ENCODE measurements at places on chromosomes 12 and 14. TPM values are rescaled to one million over a fixed set of nuclear protein-coding genes. Genes with fewer than 3 reads are reported as not detected.
A peak's percentile ranks its signal among the peaks of the same experiment; 100 is the strongest.

The DIP2B gene
- polyA plus RNA-seq: 7.2 TPM

The PTPRR gene
- 2.7 TPM for polyA plus RNA-seq

The WASHC4 gene
- polyA plus RNA-seq: 19.0 TPM

The ZDHHC22 gene
- polyA plus RNA-seq: not detected

- DNase-seq: no peak
These were observed 40.1 kb downstream of the VDR start for GRCh38 chr12:47864646-47865235.

DNA sequence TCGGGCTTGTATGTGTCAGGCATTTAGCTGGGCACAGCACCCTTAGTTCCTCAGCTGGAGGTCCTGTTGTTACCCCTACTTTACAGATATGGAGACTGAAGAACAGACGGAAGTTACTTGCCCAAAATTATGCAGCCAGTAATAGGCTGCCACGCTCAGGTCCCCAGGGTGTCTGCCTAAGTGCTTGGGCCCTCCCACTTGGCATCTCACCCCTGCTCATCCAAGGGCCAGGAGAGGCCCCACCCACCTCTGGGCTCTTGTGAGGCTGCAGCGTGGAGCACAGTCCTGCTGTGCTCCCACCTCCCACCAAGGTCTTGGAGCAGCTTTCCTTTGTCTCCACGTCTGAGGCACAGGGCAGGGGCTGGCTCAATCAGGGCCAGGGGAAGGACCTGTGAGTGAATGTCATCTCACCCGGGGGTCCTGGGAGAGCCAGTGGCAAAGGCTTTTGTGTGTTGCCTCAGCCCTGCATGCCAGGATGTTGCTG lies 64.6 kb downstream of the BEGAIN start:
- no peak for DNase-seq

GRCh38 chr14:38199739-38200138 lies 8.0 kb upstream of the SSTR1 start:
- no peak for DNase-seq

- DNase-seq: no peak
These were observed 270.8 kb downstream of the BCL11B start for GRCh38 chr14:99001241-99001640.

DNA sequence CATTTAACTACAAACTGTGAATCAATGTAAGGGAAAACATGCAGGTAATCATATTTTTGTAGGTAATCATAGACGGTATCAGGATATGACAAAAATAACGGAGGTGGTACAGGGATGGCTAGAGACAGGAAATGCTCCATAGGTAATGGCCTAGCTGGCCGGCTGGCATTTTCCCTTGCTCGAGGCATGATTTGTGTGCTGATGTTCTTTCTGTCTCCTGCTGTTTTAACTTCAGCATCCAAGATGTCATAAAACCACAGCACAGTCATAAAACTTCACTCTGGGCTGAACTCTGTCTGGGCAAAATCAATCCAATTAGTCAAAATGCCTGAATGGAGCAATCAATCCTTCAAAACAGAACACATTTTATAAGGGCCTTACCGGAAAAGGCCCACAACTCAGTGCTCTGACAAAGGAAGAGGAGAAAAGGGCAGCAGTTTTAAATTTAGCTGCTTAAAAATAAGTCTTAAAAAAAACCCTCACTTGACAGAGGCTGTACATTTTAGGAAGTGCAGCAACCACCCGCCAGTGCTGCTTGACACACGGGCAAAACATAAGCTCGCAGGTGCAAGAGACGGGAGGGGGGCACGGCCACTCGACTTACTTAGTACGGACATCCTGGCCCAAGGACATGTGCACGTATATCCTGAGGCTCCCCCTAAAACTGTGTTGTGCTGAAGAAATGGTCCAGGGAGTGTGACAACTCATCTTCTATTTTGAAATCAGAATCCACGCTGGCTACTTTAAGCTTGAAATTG lies 40.5 kb upstream of the GPR68 start:
- DNase-seq: no peak

- peak; percentile 67 for DNase-seq
These were observed 12.2 kb downstream of the DEGS2 start for GRCh38 chr14:100147181-100147631.

DNA sequence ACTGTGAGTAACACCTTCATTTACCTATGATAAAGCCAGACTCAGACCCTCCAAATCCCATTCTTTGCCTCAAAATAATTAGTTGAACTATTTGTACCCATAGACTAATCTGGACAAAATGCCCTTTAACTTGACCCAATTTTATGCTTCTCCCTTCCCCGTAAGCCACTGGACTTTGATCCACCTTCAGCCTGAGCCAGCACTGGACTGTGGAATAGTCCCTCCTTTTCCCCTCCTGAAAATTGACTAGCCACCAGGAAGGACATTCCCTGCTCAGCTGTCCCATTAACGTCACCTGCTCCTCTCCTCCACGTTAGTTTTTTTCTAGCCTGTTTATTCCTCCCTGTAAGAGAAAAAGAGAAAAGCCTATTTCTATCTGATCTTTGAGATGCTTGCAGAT lies 10.3 kb downstream of the MED21 start:
- no peak for DNase-seq

- DNase-seq: no peak
These were observed 216.1 kb downstream of the MSRB3 start for GRCh38 chr12:65494537-65494936.

DNA sequence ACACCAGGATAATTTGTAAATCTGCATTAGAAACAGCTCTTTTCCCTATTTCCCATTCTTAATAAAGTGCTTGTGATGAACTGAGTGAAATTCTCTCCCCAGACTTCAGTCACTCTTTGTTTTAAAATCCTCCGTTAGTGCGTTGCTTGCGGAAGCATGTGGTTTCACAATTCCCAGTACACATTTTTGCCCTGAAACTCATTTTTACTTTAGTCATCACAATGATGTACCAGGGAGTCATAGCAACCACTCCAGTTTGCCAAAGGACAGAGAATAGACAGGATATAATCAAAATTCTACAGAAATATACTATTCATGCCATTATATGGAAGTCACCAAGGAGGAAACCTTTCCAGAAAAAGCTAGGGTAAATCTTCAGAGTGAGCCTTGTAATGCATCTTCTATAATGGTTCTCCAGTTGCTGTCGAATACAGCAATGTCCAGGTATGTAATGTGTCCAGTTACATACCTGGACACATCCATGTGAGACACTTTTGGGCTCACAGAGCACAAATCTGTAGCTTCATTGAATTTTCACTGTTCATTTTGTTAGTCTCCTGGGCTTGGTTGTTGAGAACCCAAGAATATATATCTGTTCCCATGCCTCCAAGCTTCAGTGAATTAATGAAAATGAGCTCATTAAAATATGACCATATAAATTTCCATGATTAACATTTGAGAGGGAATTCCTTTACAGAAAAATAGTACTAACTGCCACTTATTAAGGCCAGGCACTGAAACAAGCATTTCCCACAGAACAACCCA lies 57.8 kb downstream of the GPR135 start:
- DNase-seq: no peak

GRCh38 chr14:92986254-92987147 lies 63.6 kb downstream of the CHGA start:
- no peak for DNase-seq

DNA sequence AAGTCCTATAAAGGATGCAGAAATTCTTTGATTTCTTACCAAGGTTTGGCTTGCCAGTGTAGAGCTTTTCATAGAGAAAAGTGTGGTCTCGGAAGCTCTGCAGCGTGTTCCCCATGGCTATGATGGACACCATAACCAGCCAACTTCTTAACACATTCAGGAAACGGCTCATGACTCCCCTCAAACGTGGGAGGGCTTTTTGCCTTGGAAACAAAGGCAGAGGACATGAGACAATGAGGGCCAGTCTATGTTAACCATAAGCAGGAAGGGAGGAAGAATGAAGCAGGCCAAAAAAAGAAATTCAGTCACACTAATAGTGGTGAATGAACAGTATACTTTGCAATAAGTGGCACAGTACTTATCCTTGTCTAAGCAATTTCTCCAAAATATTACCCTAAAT lies 3.3 kb downstream of the ERG28 start:
- DNase-seq: no peak

- no peak for DNase-seq
These were observed 969.6 kb upstream of the TMEM132C start for GRCh38 chr12:127297327-127297726.

DNA sequence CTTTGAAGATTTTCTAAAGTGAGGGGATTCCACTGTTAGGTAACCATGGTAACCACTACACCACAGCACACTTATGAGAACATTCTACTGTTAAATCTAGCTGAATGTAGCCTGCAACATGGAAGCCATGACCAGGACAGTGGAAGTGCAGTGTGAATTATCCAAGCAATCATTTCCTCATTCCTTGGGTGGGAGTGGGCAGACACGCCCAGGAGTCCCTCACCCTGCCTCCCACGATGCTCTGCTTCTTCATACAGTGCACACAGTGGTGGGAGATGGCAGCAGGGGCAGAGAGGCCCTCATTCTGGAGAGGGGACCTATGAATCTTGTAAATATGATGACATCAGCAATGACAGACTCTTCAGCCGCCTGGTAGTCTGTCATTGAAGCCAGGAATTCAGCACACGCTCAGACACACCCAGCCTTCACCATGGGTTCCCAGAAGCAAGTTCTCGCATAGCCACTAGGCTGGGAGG lies 70.1 kb upstream of the HOXC13 start:
- DNase-seq: no peak

DNA sequence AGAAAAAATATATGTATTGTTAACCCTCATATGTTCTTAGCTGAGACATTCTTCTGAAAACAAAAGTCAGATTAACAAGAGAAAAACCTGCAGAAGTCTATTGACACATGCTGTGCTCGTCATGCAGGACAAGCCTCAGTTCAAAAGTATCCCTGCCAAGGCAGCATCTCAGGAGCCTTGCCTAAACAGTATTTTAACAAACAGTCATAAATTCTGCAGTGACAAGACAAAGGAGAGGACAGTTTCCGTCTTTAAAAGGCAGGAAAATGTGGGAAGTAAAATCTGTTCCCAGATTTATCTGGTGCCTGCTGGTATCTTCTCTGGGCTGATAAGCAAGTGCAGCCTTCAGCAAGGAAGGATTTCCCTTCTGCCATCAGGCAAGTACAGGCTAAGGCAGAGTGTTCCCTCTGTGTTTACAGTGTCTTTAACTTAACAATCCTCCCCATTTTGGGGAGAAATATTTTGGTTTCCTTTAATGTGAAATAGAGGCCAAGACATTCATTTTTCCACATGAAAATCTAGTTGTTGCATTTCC lies 480.2 kb upstream of the CCDC196 start:
- no peak for DNase-seq

GRCh38 chr12:97877404-97877803 lies 414.8 kb downstream of the RMST start:
- no peak for DNase-seq

- no peak for DNase-seq
These were observed 320.4 kb upstream of the DDHD1 start for GRCh38 chr14:53473480-53473879.

GRCh38 chr12:75636607-75637006 lies 125.2 kb upstream of the KRR1 start:
- DNase-seq: no peak

- DNase-seq: no peak
These were observed 1023.2 kb downstream of the TMTC2 start for GRCh38 chr12:83709899-83710298.

- DNase-seq: no peak
These were observed 182.0 kb upstream of the DCN start for GRCh38 chr12:91364471-91365184.

- no peak for DNase-seq
These were observed 299.3 kb downstream of the TMEM132D start for GRCh38 chr12:129604506-129604905.

DNA sequence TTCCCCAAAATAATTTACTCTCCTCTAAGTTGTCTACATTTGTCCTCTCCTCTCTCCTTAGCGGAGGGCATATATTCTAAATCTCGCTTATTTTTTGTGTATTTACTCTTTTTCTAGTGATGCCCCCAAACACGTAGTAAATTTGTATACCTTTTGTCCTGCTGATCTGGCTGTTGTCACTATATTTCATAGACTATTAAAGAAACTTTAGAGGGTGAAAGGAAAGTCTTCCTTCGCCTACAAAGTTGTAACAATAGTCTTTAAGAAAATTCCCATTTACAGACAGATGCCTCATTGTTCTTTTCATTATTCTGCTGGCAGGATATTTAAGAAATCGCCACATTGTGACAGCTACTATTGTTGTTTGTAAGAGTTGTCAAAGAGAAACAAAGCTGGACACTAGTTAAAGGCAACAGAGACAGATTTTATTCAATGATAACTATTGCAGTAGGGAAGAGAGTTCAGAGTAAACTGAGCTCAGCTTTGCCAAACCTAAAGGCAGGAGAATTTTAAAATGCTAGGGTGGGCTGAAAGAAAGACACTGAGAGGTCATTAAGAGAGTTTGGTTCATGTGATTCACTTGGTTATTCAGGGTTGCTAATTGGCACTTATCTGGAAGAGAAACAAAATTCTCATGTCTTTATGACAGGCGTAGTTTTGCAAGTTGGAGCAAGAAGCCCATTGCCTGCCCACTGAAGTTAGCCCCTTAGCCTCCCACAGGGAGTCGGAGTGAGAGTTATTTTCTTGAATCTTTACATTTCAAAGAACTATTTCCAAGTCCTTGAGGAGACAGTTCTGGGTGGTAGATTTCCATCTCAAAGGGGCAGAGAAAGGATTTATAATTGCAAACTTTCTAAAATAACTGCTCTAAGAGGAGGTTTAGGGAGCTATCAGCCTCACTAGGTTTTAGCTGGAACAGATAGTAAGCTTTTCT lies 1272.5 kb upstream of the SEL1L start:
- no peak for DNase-seq

DNA sequence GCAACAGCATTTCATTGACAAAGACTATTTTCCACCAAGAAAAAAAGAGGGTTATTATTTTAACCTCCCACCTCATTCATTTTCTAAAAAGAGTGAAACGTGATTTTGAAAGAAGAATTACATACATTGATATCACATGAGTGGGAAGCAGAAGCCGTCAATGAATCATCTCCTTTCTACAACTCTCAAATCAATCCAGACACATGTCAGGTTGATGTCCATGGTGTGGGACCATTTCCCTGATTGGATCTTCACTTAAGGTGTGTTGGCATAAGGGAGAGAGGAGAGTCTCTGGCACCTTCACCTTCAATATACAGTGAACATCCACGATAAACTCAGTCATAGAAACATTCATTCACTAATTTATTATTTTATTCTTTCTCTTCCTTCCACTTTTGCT lies 1095.1 kb downstream of the BCL11B start:
- no peak for DNase-seq

GRCh38 chr14:59347915-59348314 lies 117.3 kb downstream of the GPR135 start:
- no peak for DNase-seq

Measured in immature natural killer cell (primary cell).